ENCODE measurements at places on chromosomes 1 and 21.

DNA sequence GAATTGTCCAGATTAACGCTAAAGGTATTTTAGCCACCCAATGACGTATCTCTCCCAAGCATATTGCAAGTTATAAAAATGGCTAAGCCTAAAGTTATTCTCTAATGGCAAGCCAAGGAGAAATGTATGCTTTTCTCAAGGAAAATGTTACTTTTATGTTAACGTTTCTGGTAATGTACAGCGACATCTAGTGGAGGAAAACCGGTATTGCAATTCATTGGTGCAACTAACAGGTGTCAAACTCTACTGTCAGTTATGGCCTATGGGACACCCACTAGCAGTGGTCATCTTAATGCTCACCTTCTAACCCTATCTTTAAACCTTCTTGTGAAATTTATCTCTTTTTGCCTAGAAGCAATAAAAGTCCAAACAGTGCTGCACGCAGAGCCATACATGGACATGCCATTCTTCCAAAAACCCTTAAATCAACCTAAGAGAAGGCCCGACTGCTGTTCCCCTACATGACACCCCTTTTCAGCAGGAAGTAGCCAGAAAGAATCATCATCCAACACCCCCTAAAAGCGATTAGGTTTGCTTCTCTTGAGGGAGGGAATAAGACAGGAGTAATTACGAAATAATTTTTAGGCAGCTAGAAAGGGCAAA is 68.7 kb upstream of the LRIF1 start:
- no peaks in the 10 kb centered on the region for H3K36me3 ChIP-seq
- no peaks in the 10 kb centered on the region for H3K27me3 ChIP-seq
- no peak overlapping the region for H3K27ac ChIP-seq
- H3K4me3 ChIP-seq, result no peak overlapping the region
- DNase-seq, result no peak

DNA sequence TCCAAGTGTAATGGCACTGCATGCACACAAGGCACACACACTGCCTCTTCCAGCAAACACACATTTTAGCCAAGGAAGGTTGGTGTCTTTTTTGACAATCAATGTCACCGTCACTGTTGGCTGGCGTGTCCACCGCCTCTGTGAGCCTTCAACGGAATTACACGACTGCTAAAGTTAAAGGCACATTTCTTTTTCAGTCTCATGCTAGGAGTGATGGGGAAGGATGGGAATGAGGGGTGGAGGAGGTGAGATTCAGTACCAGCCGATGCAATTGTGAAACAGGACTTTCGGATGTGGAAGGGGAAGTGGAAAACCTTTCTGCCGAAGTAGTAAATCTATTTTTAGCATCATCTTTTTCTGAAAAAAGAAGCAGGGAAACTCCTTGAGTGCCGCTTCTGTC is 1.4 kb downstream of the ELAVL4 start:
- H3K4me3 ChIP-seq, result no peak overlapping the region
- H3K4me1 ChIP-seq, result no peaks in the 10 kb centered on the region
- DNase-seq, result no peak
- H3K36me3 ChIP-seq, result no peaks in the 10 kb centered on the region
- peaks cover 33% of the 10 kb centered on the region for H3K27me3 ChIP-seq

GRCh38 chr1:229478852-229479251 is 29.3 kb downstream of the NUP133 start:
- H3K27me3 ChIP-seq, result no peaks in the 10 kb centered on the region
- no peak overlapping the region for H3K4me3 ChIP-seq
- H3K36me3 ChIP-seq, result peaks cover 87% of the 10 kb centered on the region
- no peak overlapping the region for H3K27ac ChIP-seq

GRCh38 chr1:72285074-72285425 is 2.7 kb upstream of the NEGR1 start:
- H3K36me3 ChIP-seq, result no peaks in the 10 kb centered on the region
- peak overlapping the region; percentile 70 for H3K4me3 ChIP-seq
- H3K27ac ChIP-seq, result peak overlapping the region; percentile 92
- no peak for DNase-seq
- no peaks in the 10 kb centered on the region for H3K27me3 ChIP-seq
- H3K4me1 ChIP-seq, result peaks cover 4% of the 10 kb centered on the region

- no peak for DNase-seq
- no peaks in the 10 kb centered on the region for H3K36me3 ChIP-seq
- H3K27ac ChIP-seq, result no peak overlapping the region
- H3K4me3 ChIP-seq, result no peak overlapping the region
- H3K4me1 ChIP-seq, result no peaks in the 10 kb centered on the region
- H3K27me3 ChIP-seq, result no peaks in the 10 kb centered on the region
These were observed 970.6 kb downstream of the NCAM2 start for GRCh38 chr21:21968810-21969209.

DNA sequence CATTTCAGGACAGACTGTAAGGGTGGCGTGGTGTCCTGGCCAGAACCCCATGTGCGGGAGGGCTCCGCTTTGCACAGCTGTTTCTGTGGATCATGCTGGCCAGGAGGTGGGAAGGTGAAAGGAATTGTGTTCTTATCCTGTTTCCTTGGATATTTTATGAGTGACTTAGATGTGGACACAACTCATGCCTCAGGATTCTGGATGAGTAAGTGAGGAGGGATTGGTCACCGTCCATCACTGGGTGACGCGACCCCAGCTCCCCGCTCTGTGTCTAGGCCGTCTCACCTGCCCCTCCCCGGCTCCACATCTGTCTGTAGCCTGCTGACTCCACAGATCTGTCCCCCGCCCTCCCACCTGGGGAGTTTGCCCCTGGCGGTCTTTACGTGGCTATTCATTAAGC is 48.8 kb downstream of the PIK3CD start:
- no peak overlapping the region for H3K27ac ChIP-seq
- H3K36me3 ChIP-seq, result no peaks in the 10 kb centered on the region
- DNase-seq, result no peak
- peaks cover 5% of the 10 kb centered on the region for H3K4me1 ChIP-seq
- H3K27me3 ChIP-seq, result no peaks in the 10 kb centered on the region

GRCh38 chr1:50368179-50369007 is 54.9 kb downstream of the DMRTA2 start:
- H3K27ac ChIP-seq, result no peak overlapping the region
- no peak overlapping the region for H3K4me3 ChIP-seq
- peaks cover 22% of the 10 kb centered on the region for H3K27me3 ChIP-seq
- DNase-seq, result no peak
- H3K4me1 ChIP-seq, result no peaks in the 10 kb centered on the region

DNA sequence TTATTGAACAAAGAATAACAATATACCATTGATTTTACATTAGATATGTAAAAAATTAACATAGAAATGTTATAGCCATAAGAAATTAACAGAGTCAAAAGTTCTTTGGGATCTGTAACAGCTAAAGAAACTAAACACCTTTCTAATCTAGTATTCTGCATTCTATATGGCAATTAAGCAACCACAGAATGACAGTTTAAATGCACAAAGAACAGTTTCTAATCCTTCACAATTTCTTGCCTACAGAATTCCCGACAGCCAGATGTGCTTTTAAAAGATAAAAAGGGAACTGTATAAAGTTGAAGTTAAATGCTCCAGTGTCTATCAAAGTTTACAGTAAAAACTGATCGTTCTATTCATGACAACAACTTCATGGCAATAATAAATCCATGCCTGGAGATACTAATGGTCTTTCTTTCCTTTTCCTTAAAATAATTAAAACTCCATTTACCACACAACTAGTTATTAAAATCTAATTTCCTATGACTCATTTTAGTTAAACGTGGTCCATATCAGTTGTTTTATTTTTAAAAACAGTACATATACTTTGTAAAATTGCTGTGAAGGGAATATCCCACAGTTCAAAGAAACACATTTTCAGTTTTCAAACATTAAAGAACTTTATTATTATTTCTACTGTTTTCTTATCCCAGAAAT is 110.2 kb downstream of the EIF4G3 start:
- H3K4me1 ChIP-seq, result peaks cover 5% of the 10 kb centered on the region
- H3K36me3 ChIP-seq, result no peaks in the 10 kb centered on the region
- DNase-seq, result no peak
- H3K4me3 ChIP-seq, result no peak overlapping the region

GRCh38 chr1:75174031-75174760 is 40.0 kb downstream of the LHX8 start:
- no peaks in the 10 kb centered on the region for H3K4me1 ChIP-seq
- H3K4me3 ChIP-seq, result no peak overlapping the region
- no peaks in the 10 kb centered on the region for H3K36me3 ChIP-seq
- DNase-seq, result no peak
- H3K27ac ChIP-seq, result no peak overlapping the region

DNA sequence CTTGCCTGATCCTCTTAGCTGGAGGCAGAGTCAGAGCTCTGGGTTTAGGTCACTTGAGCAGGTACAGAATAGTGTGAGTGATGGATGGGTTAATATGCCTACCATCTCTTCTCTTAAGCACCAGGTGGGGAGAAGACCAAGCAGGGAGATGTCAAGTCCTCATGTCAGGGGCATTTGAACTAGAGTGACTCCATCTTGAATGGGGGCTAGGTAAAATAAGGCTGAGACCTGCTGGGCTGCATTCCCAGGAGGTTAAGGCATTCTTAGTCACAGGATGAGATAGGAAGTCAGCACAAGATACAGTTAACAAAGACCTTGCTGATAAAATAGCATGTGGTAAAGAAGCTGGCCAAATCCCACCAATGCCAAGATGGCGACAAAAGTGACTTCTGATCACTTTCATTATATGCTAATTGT is 77.4 kb upstream of the BTG3 start:
- H3K4me3 ChIP-seq, result no peak overlapping the region
- no peak overlapping the region for H3K27ac ChIP-seq
- no peak for DNase-seq
- H3K4me1 ChIP-seq, result no peaks in the 10 kb centered on the region
- no peaks in the 10 kb centered on the region for H3K36me3 ChIP-seq

DNA sequence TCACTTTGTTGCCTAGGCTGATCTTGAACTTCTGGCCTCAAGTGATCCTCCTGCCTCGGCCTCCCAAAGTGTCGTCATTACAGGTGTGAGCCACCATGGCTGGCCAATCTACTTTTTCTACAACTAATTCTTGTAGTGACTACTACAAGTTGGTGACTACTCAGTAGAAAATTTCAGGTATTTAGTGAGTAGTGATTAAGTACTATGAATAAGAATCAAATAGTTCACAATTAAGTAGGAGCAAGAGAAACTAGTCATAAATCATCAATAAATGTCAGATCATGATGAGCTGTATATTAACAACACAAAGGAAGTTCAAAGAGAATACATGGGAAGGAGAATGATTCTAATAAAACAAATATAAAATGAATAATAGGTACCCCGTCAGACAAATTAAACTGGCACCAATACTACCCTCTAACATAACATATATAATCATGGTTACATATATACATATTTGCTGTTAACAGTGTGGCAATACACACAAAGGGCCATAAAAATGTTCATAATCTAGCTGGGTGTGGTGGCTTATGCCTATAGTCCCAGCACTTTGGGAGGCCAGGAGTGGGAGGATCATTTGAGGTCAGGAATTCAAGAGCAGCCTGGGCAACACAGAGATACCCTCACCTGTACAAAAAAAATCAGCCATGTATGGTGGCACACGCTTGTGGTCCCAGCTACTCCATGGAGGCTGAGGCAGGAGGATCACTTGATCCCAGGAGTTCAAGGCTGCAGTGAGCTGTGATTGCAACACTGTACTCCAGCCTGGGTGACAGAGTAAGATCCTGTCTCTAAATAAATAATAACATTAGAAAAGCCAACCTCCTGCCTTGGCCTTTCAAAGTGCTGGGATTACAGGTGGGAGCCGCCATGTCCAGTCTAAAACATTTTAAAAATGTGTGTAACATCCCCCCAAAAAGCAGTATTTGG is 19.1 kb downstream of the YY1AP1 start:
- peaks cover 97% of the 10 kb centered on the region for H3K36me3 ChIP-seq
- no peak overlapping the region for H3K27ac ChIP-seq
- no peaks in the 10 kb centered on the region for H3K4me1 ChIP-seq

DNA sequence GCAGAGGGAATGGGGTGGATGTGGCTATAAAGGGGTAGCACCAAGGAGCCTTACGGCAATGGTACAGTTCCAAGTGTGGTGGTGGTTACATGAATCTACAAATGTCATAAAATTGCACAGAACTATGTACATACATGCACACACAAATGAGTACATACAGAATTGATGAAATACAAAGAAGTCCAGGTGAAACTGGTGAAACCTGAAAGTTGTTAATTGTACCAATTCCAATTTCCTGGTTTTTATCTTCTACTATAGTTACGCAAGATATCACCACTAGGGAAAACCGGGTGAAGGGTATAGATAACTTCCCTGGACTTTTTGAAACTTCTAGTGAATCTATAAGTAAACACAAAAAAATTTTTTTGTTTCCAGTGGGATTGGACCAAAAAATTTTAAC is 18.9 kb downstream of the HSF2BP start:
- no peak overlapping the region for H3K4me3 ChIP-seq
- no peak overlapping the region for H3K27ac ChIP-seq
- no peaks in the 10 kb centered on the region for H3K27me3 ChIP-seq
- DNase-seq, result no peak
- H3K36me3 ChIP-seq, result no peaks in the 10 kb centered on the region

GRCh38 chr21:16243396-16243795 is 513.6 kb downstream of the USP25 start:
- H3K27me3 ChIP-seq, result no peaks in the 10 kb centered on the region
- H3K4me1 ChIP-seq, result no peaks in the 10 kb centered on the region
- DNase-seq, result no peak
- no peak overlapping the region for H3K4me3 ChIP-seq

- no peaks in the 10 kb centered on the region for H3K4me1 ChIP-seq
- no peak overlapping the region for H3K4me3 ChIP-seq
- no peak for DNase-seq
- no peaks in the 10 kb centered on the region for H3K27me3 ChIP-seq
- H3K36me3 ChIP-seq, result no peaks in the 10 kb centered on the region
These were observed 139.6 kb downstream of the PLPP3 start for GRCh38 chr1:56439610-56440264.

GRCh38 chr1:119225265-119225664 is 84.8 kb upstream of the WARS2 start:
- no peak for DNase-seq
- H3K4me3 ChIP-seq, result no peak overlapping the region
- H3K27me3 ChIP-seq, result no peaks in the 10 kb centered on the region
- no peaks in the 10 kb centered on the region for H3K36me3 ChIP-seq
- H3K4me1 ChIP-seq, result no peaks in the 10 kb centered on the region

GRCh38 chr21:46214478-46215340 is 13.9 kb downstream of the LSS start:
- peaks cover 64% of the 10 kb centered on the region for H3K36me3 ChIP-seq
- H3K27me3 ChIP-seq, result no peaks in the 10 kb centered on the region
- no peak overlapping the region for H3K4me3 ChIP-seq
- DNase-seq, result peak; percentile 53
- no peak overlapping the region for H3K27ac ChIP-seq

DNA sequence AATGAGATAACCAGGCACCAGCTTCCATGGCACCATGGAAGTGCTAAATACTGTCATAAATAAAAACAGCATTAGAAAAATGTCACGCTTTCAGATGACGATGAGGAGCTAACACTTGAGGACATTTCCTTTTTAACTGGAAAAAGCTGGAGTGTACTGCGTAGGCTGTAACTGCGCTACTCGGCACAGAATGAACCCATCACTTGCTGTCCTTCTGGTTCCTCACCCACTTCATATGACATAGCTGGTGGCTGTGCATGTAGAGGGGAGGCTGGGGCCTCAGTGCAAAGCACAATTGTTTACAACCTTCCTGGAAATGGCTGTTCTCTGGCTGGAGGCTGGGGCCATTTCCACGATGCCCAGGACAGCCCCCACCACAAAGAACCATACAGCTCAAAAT is 55.7 kb downstream of the NTPCR start:
- no peak for DNase-seq
- no peaks in the 10 kb centered on the region for H3K27me3 ChIP-seq
- no peak overlapping the region for H3K27ac ChIP-seq
